ENCODE measurements at places on chromosomes 4 and X.

DNA sequence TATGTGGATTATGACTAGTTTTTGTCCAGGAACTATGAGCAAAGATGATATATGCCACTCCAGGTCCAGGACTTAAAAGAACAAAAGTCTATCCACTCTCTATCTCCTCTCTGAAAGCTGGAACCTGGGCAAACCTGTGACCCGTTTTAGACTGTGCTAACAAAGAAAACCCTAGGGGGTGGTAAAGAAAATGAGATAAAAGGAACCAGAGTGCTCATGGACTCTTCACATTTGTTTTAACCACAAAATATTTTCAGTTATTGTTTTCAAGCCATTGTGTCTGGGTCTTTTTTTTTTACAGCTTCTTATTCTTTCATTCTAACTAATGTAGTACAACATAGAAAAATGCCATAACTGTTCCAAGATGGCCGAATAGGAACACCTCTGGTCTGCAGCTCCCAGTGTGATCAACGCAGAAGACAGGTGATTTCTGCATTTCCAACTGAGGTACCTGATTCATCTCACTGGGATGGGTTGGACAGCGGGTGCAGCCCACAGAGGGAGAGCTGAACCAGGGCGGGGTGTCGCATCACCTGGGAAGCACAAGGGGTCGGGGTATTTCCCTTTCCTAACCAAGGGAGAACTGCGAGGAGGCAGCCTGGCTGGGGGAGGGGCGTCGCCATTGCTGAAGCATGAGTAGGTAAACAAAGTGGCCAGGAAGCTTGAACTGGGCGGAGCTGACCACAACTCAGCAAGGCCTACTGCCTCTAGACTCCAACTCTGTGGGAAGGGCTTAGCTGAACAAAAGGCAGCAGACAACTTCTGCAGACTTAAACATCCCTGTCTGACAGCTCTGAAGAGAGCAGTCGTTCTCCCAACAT, 45.1 kb downstream of the CHM start:
- no peak for DNase-seq

GRCh38 chr4:6296026-6296425, 26.4 kb downstream of the WFS1 start:
- no peak for DNase-seq

- no peak for DNase-seq
These were observed 73.3 kb downstream of the DCTD start for GRCh38 chr4:182843808-182844325.

- no peak for DNase-seq
These were observed 26.3 kb downstream of the MGARP start for GRCh38 chr4:139253713-139254112.
